NCI-H2171 treated with DMSO at 0.1 percent for 48 hours (cell line): ENCODE measurements at places on chromosomes 6 and 20.

- DNase-seq = no peak
Observed at GRCh38 chr20:62823688-62824475, 7.0 kb downstream of the COL9A3 start.

DNA sequence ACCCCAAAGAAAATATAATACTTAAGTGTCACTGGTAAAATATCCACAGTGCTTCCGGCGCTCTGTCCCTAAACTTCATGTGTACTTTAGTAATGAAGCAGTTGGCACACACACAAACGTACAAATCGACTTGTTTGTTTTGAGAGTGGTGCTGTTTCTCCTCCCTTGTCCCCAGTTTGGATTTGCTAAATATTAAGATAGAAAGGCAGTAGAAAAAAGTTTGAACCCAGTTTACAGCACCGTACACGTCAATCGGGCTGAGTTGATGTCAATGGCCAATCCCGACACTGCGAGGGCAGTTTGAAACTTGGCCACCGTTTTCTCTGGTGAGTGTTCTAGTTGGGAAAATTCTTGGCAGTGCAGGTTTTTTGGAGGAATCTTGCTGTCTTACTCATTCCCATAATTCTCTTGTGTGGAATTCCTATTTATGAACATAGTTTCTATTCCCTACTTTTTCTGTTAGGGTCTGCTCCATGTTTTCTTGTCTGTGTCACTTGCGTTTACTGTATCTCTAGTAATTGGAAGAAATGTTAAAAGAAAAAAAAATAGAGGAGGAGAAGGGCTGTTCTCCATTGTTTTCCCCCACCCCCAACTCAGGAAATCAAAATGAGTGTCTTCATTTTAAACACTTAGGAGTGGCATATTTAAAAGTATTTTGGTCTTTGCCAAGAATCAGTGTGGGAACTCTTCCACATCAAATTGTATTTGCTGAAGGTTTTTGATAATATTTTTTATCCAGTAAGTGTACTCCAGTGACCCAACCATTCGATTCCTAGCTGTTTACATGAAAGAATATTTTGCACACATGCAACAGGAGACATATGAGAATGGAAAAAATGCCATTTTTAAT, 72.3 kb downstream of the OR2B2 start:
- peak; percentile 24 for DNase-seq

- DNase-seq = no peak
Observed at GRCh38 chr6:140644017-140644416, 1269.6 kb upstream of the CITED2 start.

DNA sequence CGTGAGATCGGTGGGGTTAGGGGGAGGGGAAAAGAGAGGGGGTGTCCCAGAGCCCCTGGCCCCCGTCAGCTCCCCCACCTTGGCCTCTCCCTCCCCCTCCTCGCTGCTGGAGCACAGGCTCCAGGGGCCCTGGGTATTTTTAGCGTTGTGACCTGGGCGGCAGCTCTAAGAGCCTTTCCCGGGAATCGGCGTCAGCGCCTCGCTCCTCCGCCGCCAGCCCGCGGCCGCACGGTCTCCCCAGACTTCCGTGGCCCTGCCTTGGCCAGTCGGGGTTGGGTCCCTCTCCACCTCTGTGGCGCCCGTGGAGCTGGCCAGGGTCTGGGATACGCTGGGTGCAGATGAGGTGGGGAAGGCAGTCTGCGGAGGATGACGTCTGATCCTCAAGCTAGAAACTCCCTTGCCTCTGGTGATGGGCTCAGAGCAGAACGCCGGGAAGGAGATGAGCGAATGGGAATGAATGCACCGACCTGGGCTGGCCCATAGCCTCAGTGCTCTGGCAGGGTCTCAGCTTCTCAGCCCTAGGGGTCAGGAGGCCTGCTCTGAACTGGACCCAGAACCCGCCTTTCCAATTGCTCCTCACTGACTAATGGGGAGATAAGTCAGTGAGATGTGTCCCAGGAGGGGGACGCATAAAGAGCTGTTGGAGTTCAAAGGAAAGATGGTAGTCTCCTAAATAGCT, 883 bp upstream of the DBNDD2 start:
- DNase-seq = peak; percentile 55

- DNase-seq = no peak
Observed at GRCh38 chr6:37027036-37027720, 21.7 kb downstream of the FGD2 start.

GRCh38 chr20:38825901-38826625, 20.6 kb downstream of the PPP1R16B start:
- DNase-seq = peak; percentile 96

DNA sequence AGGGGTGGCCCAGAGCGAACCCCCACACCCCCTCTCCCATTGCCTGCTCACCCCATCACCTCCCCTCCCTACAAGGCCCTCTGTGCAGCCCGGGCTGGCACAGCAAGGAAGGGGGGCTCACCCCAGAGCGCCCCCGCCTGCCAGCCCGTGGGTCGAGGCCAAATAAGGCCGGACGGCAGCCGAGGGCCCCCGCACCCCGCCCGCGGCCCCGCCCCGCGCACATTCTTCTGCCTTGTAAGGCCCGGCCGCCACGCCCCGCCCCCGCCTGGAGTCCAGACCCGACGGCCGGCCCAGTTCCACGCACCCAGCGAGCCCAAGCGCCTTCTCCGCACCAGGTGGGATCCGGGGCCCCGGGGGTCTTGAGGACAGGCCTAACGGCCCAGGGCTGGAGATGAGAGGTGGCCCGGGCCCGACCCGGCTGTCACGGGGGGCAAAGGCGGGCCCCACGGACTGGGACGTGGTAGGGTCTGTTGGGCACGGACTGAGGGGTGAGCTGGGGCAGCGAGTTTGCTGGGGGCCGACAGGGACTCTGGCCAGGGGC, at the start of gene MYL9:
Gene MYL9 (plus strand): TSS at position 293 of the 541 bp plus-strand sequence. CDS start 3,366 bp downstream, outside the sequence.
- no peak for DNase-seq

- no peak for DNase-seq
Observed at GRCh38 chr6:30845183-30845582, 39.1 kb upstream of the DDR1 start.

GRCh38 chr6:147023581-147023980, 180.6 kb upstream of the STXBP5 start:
- no peak for DNase-seq

DNA sequence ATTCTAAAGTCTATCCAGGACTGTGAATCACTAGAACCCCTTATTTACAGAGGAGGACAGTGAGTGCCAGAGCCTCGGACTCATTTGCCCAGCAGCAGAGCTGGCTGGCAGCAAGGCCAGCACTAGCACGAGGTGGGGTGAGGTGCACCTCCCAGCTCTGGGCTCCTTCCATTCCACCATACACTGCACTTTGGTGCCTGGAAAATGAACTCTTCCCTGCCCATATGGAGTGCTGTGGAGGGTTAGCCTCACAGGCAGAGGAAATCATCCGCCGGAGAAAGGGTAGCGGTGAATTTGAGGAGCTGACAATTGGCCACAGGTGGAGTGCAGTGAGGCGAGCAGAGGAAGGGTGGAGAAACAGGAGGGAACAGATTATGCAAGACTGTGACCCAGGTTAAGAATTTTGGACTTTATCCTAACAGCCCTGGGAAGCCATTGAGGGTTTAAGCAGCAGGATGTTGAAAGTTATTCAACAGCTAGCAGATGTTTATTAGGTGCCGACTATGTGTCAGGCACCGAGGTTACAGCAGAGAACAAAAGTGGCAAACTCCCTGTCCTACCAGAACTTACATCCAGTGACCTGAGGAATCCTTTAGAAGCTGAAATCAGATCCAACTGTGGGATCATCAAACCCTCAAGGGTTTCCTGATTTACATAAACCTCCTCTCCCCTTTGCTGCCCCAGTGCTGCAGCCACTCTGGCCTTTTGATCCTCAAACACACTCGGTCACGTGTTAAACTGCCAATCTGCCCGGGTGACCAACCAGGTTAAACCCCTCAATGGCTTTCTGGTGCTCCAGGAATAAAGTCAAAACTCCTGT, 6.2 kb downstream of the TRIM26 start:
- peak; percentile 30 for DNase-seq

- DNase-seq = no peak
Observed at GRCh38 chr6:141587482-141588266, 545.1 kb upstream of the GJE1 start.

GRCh38 chr6:135183532-135184440, 2.7 kb downstream of the MYB start:
- peak; percentile 56 for DNase-seq

DNA sequence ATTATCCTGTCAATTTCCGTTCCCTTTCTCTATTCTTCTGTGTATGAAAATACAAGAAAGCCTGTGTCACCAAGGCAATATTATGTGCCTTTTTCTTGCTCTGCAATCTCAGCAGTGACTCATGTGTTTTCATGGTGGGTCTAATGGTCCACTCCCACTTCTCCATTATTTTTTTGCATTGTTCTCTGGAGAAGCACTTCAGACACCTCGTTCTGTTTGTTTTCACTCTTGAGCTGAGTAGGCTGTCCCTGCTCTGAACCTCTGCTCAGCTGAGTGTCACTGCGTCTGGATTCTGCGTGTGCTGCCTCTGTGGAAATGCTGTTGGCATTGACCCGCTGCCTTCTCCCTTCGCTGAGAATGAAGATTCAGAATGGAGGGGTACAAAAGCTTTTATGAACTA, 230.6 kb downstream of the TMEM242 start:
- DNase-seq = no peak

GRCh38 chr6:42200035-42200434, 5.3 kb upstream of the GUCA1B start:
- no peak for DNase-seq

DNA sequence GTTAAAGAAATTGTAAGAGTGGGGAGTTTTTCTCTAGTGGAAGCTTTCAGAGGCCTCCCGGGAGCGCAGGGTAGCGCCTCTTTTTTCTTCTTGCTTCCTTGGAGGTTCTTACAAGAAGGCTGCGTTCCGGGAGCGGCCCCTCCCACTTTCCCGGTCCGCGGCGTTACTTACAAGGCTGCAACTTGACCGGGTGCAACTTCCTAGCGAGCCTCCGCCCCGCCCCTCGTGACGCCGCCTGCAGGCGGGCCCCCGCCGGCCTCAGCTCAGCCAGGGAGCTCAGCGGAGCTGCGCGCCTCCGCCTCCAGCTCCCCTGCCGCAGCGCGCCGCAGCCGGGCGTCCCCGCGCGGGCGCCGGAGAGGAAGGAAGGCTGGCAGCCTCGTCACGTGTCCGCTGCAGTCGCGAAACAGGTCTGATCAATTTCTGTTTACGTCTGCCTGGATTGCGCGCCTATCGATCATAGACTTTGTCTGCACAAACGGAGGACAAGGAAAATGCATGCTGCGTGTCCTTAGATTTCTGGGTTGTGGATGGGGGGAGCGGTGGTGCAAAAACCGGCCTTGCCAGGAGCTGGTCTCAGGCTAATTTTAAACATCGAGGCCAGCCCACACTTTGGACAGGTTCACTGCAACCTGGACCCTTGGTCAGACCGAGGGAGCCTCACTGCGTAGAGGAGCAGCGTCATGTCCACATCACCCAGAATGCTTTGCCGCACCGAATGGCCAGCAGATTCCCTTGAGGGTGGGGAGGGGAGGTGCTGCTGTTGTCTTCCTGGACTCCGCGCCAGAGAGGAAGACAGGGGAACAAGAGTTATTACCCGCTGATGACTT, at the start of the genes FAM217B and PPP1R3D:
Gene FAM217B (plus strand): TSS at position 261 of the 827 bp plus-strand sequence. CDS start 3,555 bp downstream, outside the sequence.
Gene PPP1R3D (minus strand): TSS at position 177 of the 827 bp plus-strand sequence. CDS start 374 bp downstream, outside the sequence.
- DNase-seq = peak; percentile 90

DNA sequence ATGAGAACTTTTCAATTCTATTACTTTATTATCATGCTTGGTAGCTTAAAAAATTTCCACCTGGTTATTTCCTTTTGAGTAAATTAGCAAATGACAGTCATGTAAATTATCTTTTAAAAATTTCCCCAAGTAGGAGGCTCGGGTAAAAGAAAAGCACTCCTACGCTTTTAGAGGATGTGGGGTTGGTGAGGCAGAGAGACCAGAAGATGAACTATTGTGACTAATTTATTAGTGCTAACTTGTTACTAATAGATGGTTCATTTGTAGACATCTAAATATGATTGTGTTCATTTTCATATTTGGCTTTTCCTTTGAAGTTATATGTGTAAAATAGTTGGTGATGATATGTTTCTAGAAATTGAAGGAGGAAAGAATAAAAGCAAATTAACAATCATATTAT, 27.0 kb downstream of the ZNF292 start:
- DNase-seq = no peak

- no peak for DNase-seq
Observed at GRCh38 chr6:128696691-128697689, 176.6 kb upstream of the PTPRK start.

DNA sequence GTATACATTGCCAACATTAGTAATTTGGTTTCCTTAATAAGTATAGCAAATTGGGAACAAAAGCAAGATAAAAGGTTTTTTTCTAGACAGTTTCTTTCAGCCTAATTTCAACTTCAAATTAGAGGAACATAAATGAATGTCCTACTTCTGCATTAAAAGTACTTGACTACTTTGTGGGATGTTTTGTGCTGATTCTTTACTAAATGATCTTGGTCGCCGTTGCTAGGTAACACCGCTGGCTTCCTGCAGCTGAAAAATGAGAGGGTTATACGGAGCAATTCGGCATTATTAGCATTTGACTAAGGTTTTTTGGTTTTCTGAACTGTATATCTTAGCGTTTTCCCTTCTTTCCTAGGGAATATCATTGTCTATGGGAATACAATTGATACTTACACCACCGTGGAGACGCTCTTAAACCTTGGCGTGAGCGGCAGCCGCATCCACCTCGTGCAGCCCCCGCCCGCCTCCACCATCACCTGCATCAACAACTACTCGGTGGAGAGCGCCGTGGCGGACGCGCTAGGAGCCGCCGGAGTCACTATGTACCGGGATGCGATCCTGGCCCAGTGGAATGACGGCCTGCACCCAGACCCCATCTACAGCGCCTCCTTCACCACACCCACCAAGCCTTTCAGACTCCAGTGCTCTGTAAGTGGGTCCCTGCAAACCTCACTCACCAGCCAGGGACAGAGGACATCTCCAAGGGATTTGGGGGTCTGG, 90.9 kb upstream of the INSM1 start:
- no peak for DNase-seq

DNA sequence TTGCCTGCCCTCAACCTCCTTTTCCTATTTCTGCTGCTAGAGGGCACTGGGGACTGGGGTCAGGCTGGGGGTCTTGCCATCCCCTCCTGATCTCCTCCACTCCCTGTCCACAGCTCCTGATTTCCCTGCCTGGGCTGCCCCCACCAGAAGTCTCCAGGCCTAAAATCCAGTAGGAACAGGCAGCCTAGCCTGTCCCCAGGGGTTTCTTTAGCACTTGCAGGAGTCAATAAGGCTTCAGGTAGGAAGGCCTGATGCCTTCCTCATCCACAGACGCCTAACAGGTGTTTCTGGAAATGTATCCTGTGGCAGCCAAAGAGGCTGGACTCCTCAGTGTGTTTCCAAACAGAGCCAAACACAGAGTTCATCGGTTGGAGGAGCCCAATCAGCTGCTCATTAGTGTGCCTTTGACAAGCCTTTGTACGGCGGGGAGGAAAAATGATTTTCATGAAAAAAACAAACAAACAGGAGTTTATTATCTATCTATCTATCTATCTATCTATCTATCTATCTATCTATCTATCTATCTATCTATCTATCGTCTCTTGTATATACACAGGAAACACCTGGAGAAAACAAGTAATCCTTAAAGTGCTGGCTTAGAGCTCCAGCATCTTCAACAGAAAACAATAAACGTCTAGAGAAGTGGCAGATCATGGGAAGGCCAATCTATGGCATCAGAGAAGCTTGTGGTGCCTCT, 3.7 kb upstream of the RAET1E start:
- DNase-seq = peak; percentile 3

DNA sequence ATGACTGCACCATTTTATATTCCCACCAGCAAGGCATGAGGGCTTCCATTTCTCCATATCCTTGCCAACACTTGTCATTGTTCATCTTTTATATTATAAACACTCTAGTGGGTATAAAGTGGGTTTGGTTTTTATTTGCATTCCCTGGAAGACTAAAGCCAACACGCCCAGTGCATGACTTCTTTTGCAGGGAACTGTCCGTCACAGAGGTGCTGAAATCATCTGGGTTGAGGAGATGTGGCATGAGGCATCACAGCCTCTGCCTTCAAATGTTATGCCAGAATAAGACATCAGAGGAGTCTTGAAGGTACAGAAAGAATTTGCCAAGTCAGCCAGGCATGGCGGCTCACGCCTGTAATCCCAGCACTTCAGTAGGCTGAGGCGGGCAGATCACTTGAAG, 29.9 kb upstream of the FAM210B start:
- no peak for DNase-seq
